ENCODE measurements at places on chromosomes 2 and 18. TPM values are rescaled to one million over a fixed set of nuclear protein-coding genes. Genes with fewer than 3 reads are reported as not detected.

- no peak for DNase-seq
These were observed 180.8 kb upstream of the RAB6C start for GRCh38 chr2:129798626-129799025.

DNA sequence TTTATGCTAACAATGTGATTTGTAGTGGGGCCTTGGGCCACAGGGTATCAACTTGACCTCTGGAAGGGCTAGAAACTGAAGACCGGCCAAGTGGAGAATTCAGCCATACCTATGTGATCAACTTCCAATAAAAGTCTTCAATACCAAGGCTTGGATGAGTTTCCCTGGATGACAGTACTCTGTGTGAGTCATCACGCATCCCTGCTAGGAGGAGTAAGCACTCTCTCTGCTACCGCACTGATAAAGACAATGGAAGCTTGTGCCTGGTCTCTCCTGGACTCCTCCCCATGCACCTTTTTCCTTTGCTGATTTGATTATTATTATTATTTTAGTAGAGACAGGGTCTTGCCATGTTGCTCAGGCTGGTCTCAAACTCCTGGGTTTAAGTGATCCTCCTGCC lies 58.1 kb downstream of the SKA1 start:
- DNase-seq, result no peak

GRCh38 chr2:25817630-25818029 lies 60.7 kb downstream of the ASXL2 start:
- DNase-seq, result no peak

DNA sequence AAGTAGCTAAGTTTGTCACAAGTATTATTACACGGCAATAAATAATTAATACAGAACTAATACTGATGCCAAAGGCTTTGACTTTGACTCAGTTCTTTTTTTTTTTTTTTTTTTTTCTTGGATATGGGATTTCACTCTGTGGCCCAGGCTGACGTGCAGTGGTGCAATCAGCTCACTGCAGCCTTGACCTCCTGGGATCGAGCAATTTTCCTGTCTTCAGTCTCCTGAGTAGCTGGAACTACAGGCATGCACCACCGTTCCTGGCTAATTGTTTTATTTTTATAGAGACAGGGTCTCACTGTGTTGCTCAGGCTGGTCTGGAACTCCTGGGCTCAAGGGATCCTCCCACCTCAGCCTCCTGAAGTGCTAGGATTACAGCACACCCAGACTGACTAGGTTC lies 284.5 kb downstream of the SS18 start:
- no peak for DNase-seq

DNA sequence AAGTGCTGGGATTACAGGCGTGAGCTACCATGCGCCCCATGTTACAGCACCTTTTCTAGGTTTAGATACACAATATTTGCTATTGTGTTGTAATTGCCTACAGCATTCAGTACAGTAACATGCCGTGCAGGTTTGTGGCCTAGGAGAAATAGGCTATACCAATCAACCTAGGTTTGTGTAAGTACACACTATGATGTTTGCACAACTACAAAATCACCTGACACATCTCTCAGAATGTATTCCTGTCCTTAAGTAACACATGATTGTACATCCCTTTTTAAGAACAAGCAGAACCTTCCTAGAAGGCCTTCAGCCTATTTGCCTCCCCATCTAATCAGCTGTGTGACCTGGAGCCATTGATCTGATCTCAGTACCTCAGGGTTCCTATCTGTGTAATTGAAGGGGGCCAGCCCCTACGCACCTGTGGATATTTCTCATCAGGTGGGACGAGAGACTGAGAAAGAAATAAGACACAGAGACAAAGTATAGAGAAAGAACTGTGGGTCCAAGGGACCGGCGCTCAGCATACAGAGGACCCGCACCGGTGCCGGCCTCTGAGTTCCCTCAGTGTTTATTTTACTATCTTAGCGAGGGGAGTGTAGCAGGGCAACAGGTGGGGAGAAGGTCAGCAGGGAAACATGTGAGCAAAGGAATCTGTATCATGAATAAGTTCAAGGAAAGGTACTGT lies 18.7 kb upstream of the TMBIM1 start:
- DNase-seq, result no peak

GRCh38 chr18:55925772-55926171 lies 337.8 kb upstream of the TCF4 start:
- DNase-seq, result no peak

GRCh38 chr2:82657106-82657505 lies 1802.0 kb downstream of the SUCLG1 start:
- no peak for DNase-seq

GRCh38 chr2:108423067-108423466 lies 25.9 kb upstream of the GCC2 start:
- DNase-seq, result no peak

CCBE1 gene
- polyA plus RNA-seq, result not detected

MFSD6 gene
- polyA plus RNA-seq, result 7.7 TPM

TSPYL6 gene
- polyA plus RNA-seq, result not detected

TBR1 gene
- not detected for polyA plus RNA-seq

All from CD4-positive, alpha-beta memory T cell (primary cell).